NCI-H774 (cell line): ENCODE measurements at places on chromosomes 13 and 19.

DNA sequence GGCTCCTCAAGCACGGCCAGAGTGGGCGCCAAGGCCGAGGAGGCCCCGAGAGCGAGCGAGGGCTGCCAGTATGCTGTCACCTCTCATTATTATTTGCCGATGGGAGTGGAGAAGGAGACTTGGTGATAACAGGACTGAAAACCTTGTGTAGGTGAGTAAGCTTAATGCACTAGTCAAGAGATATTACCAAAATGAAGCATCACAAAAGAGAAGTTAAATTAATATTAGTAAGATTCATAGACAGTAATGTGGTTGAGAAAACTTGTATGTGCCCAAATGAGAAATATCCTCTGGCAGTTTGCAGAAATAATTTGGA is 204.5 kb upstream of the SLITRK1 start:
- no peak for DNase-seq

- DNase-seq, result no peak
Measured at GRCh38 chr19:49447485-49448431, 3.9 kb downstream of the PIH1D1 start.

- DNase-seq, result no peak
Measured at GRCh38 chr13:24619282-24619681, 60.9 kb upstream of the ATP12A start.

DNA sequence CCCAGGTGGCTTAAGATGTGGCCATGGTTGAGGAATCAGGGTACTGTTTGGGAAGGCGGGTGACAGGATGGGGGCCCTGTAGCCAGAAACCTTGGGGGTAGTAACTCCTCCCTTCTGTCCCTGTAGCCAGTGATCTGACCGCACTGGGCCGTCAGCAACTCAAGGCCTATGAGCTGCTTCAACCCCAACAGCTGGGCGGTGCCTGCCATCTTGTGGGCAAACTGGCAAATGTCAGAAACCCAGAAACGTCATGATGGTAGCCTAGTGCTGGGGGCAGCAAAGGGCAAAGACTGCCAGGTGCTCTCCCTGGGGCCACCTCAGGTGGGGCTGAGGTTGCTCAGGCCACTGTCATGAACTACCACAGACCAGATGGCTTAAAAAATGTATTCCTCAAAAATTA is 3.5 kb downstream of the COPE start:
- DNase-seq, result no peak

- DNase-seq, result no peak
Measured at GRCh38 chr19:47156861-47157430, 26.3 kb downstream of the SAE1 start.
